Left ventricle myocardium superior (tissue), 1 donor: ENCODE measurements at places on chromosomes 13 and 19.

- no peak for DNase-seq
Observed at GRCh38 chr13:26991508-26992181, 180.0 kb downstream of the USP12 start.

DNA sequence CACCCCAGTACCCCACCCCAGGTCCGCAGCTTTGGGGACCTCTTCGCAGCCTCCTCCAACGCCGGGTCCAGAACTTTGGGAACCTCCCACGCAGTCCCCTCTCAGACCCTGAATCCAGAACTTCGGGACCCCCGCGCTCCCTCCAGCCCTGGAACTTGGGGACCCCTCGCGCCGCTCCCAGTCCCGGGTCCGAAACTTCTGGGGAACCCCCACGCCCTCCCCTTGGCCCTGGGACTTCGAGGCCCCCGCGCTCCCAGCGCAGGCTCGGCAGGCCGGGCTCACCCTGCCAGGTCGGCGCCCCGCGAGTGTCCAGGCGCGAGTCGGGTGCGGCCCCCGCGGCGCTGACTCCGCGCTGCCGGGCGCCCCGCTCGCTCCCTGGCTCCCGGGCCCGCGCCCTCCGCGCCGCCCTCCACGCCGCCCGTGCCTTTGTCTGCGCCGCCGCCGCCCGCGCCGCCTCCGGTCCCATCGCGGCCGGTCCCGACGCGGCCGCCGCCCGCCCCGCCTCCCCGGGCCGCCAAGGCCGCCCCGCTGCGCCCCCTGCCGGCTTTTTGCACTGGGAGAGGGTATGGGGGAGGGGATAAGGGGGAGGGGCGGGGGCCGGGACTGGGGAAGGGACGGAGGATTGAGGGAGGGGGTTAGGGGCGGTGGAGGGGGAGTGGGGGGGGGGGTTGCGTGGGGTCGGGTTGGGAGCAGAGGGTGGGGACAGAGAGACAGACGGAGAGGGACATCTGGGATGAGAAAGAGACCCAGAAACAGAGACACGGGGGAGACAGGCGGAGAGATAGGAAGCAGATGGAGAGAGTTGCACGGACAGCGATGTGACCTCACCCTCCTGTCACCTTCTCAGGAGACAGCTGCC lies at the start of gene HOMER3:
HOMER3 (minus strand) TSS at position 449 of the 859 bp plus-strand sequence. CDS start 2,235 bp downstream, outside the sequence.
- peak; percentile 93 for DNase-seq

GRCh38 chr13:110874508-110874960 lies 40.3 kb downstream of the ANKRD10 start:
- DNase-seq, result peak; percentile 93

GRCh38 chr19:51439021-51439465 lies 19.2 kb downstream of the SIGLEC8 start:
- DNase-seq, result no peak

GRCh38 chr13:98013241-98013640 lies 59.8 kb downstream of the IPO5 start:
- no peak for DNase-seq

DNA sequence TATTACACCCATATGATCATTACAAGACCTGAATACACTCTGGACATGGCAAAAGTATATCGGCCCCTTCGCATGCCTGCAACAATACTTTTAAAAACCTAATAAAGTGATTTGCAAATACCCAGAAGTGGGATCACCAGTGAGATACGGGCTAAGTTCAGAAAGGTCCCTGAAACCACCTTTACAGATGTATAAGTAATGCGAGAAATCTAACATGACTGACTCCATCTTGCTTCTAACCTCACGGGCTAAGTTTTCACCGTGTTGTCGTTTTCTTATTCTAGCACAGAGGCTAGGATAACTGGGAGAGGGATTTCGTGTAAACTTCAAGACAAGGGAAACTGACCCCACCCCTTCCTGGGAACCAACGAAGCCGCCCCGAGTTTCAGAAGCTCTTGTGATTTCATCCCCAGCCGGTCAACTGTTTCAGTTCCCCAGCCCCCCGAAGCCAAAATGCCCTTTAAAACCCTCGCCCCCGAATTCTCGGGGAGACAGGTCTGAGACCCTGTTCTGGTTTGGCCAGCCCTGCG lies 703 bp downstream of the NEK3 start:
- DNase-seq, result peak; percentile 58

- DNase-seq, result no peak
Observed at GRCh38 chr13:70955887-70956286, 847.6 kb upstream of the KLHL1 start.

GRCh38 chr13:109941221-109941620 lies 154.8 kb upstream of the IRS2 start:
- no peak for DNase-seq

DNA sequence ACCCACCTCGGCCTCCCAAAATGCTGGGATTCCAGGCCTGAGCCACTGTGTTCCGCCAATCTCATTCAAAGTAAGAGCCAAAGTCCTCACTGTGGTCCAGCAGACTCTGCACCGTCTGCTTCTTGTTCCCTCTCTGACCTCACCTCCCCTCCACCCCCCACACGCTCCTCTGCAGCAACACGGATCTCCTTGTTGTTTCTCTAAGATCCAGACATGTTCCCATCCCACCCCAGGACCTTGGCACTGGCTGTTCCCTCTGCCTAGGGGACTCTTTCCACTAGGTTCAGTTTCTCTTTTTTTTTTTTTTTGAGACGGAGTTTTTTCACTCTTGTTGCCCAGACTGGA lies 38.4 kb downstream of the LTBP4 start:
- DNase-seq, result peak; percentile 43

DNA sequence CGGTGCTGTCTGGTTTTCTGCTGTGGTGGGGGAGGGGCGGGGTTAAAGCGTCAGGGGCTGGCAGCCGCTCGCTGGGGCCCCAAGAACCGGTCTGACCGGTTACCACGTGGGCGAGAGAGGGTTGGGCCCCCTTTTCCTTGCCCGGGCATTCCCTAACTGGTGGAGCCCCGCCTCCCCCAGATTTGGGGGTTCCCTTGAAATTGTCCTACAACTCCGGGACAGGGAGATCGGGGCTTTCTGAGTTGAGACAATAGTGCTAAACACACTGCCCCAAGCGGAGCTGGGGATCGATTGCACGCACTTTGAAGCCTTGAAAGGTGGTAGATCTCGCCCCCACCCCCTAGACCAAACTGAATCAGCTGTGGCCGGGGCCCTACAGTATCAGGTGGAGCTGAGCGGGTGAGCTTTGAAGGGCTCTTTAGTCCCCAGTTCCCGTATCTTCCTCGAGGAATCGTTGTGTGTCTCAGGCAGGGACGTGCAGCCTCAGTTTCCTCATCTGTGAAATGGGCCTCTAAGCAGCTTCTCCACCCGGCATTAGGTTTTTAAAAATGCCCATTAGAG lies 4.8 kb downstream of the IER2 start:
- DNase-seq, result peak; percentile 63

DNA sequence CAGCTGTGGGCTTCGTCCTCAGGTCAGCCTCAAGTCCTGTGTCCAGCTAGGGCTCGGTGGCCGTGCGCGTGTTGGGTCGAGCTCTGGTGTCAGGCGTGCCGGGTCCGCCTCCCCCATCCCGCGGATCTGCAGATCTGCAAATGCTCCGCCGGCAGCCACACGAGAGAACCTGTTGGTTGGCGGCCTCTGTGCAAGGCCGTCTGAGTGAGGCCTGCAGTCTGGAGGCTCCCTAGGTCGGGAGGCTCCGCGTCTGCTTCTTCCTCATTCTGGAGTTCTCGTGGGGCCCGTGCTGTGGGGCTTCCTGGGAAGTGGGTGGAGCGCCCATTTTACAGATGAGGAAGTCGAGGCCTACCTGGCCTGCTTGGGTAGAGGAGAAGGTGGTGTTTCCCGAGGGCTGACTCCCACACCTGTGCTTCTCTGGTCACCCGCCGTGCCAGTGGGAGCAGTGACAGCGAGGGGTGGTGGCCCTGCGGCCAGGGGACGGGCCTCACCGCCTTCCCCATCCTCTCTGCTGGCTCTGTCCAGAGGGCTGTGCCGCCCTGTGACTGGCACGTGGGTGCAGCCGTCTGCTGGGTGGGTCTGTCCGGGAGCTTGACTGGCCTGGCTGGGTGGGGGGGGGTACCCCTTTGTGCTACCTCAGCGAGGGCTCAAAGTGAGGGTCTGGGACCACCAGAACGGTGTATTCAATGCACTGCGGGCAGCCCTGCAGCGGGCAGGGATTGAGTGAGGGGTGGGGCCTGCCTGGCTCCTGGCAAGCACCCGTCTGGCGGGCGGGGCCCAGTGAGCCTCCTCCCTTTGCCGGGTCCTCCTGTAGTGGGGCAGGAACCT lies 3.3 kb downstream of the CSNK1G2 start:
- no peak for DNase-seq

DNA sequence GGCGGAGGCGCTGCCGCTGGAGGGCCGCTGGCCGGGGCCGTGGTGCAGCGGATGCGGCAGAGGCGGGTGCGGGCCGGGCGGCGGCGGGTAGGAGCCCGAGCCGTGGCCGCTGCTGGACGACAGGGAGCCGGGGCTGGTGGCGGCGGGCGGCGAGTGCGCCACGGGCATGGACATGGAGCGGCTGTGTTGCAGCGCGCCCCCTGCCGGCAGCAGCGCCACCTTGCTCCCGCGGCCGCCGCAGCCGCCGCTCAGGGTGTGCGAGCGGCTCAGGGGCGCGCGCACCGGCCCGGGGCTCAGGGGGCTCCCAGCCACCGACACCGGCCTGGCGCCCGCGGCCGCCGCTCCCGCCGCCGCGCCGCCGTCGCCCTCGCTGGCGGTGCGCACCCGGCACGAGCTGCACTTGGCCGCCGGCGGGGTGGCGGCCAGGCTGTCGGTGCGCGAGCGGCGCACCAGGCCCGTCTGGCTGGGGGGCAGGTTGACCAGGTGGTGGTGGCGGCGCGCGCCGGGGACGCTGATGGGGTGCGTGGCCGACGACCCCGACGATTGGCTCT lies 1.7 kb downstream of the IRS2 start:
- peak; percentile 91 for DNase-seq

DNA sequence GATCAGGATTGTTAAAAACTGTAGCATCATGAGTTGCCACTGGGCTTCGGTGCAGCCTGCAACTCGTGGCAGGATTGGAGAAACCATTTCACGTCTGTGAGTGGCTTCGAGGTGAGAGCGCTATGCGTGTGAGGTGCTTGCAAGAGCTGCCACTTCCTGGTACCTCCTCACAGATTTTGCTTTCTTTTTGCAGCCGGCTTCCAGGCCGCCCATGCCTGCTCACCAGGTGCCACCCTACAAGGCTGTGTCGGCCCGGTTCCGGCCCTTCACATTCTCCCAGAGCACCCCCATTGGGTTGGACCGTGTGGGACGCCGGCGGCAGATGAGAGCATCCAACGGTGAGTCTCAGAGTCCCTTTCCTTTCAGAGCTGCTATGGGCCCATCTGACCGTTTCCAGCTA lies 57.9 kb upstream of the C1QTNF9 start:
- no peak for DNase-seq

GRCh38 chr19:15562861-15563260 lies 52.2 kb upstream of the CYP4F8 start:
- no peak for DNase-seq

DNA sequence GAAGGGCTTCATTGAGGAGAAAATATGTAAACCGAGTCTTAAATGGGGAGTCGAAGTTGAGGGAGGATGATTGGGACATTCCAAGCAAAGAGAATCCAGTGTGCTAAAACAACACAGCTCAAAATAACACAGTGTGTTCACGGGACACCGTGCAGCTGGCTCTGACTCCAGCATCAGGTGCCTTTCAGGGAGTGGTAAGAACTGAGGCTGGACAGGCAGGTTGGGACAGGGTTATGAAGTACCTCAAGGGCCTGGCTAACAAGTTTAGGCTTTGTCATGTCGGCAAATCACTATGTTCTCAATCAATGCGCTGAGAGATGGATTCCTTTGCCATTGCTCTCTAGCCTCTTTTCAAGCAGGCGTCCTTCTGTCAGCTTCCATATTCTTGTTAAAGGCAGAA lies 27.5 kb upstream of the WDFY2 start:
- DNase-seq, result no peak

DNA sequence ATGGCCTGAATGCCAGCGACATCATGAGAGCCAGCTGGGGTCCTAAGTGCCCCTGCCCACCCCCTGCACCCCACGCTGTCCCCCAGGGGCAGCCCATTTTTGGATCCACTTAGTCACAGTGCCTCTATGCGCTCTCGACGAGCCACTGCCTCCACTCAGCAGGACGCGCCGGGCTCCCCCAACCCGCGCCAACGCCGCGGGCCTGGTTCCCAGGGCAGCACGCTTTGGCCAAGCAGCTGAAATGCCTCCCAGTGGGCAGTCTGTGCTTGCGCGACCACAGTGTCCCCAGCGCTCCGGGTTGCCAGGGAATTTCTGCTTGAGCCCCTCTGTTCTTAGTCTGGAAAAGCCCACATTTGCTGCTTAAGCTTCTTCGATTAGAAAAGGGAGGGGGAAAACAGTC lies 39.4 kb downstream of the TMED1 start:
- DNase-seq, result no peak

DNA sequence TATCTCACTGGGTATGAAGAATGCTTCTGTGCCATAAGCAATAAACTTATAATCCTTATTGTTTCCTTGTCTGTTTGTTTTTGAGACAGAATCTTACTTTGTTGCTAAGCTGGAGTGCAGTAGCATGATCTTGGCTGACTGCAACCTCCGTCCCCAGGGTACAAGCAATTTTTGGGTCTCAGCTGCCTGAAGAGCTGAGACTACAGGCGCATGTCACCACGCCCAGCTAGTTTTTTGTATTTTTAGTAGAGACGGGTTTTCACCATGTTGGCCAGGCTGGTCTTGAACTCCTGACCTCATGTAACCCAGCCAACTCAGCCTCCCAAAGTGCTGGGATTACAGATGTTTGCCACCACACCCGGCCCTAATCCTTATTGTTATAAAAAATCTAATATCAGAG lies 112.5 kb downstream of the MYO16 start:
- no peak for DNase-seq

DNA sequence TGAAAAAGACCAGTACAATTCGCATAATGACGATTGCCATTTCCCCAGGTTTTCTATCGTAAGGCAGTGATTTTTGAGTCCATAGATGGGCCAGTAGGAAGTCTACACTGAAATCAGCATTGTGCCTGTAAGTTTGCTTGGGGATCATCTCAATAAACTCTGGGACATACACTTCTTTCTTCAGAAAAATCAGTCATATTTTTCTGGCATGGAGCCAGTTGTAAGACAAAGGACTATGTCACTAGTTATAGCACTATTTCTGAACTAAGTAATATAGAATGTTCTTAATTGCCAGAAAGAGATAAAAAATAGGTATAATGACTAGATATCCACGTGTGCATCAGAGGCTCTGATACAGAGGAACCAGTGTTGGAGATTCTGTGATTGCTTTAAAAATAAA lies 243.5 kb downstream of the LMO7 start:
- DNase-seq, result no peak

GRCh38 chr13:99000137-99000536 lies 22.3 kb upstream of the DOCK9 start:
- DNase-seq, result no peak

DNA sequence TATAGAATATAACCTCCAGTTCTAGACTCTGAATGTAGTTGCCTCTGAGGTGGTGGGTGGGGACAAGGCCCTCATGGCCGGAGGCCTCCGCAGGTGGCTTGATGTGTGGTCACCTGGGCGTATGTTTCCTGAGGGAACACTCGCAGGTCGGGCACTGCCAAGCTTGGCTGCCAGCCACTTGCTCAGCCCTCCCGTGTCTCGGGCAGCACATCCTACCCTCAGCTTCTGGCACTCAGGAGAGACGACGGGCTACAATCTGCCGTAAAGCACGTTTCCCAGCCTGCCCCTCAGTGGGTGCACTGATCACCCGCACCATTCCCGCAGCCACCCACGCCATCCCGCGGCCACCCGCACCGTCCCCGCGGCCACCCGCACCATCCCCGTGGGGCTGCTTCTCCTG lies 15.2 kb downstream of the THOP1 start:
- DNase-seq, result peak; percentile 70
